Right lobe of liver (tissue), 6 donors: ENCODE measurements at places on chromosomes 2 and 18.

DNA sequence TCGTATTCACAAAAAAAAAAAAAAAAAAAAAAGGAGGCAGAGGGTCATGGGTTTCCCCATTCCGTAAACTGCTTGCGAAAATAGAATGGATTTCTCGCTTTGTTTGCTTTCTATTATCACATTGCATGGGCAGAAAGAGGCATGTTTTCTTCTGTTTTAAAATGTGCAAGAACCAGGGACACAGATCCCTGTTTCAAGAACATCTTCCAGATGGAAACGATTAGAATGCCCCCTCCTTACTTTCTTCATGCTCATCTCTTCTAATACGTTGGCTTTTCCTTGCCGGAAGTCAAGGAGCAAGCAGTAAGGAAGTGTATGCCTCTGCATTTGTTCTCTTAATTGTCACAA is 51.0 kb upstream of the ZNF516 start:
- H3K27ac ChIP-seq = no peak overlapping the region
- no peaks in the 10 kb centered on the region for H3K27me3 ChIP-seq
- H3K4me1 ChIP-seq = peaks cover 3% of the 10 kb centered on the region
- no peak for DNase-seq

GRCh38 chr2:205709319-205709718 is 27.0 kb downstream of the NRP2 start:
- DNase-seq = no peak
- H3K27ac ChIP-seq = no peak overlapping the region
- H3K4me3 ChIP-seq = no peak overlapping the region
- no peaks in the 10 kb centered on the region for H3K4me1 ChIP-seq
- H3K27me3 ChIP-seq = no peaks in the 10 kb centered on the region

DNA sequence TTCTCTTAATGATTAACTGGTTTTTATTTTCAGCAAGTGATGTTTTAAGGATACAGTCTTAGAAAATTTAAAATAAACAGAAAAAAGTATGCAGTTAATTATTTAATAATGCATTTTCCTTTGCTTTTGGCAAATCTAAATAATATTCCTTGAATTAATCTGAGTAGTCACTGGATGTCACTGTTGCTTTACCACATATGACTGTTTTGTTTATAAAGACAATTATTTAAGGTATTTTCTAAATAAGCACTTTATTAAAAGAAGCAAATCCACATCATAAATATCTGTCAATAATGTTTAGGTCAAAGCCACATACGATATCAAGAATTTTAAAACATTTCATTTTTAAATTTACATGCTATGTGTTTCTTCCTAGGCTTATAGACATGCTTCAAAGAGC is 40.6 kb upstream of the TFPI start:
- DNase-seq = no peak
- H3K36me3 ChIP-seq = no peaks in the 10 kb centered on the region
- H3K27me3 ChIP-seq = no peaks in the 10 kb centered on the region
- no peaks in the 10 kb centered on the region for H3K4me1 ChIP-seq

DNA sequence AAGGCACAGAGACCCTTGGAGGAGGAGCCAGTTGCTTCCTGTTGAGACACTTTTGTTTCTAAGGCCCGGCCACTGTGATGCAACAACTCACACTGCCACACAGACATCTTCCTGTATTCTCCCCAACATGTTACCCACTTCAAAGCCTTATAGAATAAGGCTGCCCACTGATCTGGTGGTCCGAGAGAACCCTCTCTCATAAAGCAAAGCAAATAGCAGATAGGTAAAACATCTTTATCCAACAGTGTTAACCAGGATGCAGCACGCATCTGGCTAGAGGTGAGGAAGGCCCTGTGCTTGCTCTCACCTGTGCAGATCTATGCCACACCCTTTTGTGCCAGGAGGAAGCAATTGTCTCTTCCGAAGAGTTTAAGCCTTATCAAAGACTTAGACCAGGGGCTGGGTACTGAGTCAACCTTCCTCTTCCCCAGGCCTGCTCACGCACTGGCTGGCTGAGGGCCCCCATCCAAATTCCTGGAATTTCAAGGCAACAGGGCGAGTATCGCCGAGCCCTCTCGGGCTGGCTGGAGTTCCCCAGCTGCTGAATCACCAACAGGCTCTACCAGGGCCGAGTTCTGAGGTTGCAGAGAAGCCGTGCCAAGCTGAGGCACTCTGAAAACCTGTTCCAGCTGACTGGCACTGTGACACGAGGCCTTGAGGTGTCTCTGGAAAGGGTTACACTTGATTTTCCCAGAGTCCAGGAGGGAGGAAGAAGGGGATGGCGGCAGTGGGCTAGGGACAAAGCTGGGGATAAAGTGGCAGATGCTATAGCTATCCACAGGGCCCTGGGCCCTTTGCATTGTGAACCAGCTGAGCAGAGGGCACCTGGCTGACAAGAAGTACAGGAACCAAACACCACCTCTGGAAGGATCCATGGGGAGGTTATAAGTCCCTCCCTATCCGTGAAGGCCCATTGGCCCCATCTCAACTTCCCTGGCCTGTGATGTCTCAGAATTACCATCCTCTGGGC is 29.3 kb downstream of the TGFA start:
- H3K36me3 ChIP-seq = no peaks in the 10 kb centered on the region
- no peaks in the 10 kb centered on the region for H3K4me1 ChIP-seq
- no peaks in the 10 kb centered on the region for H3K27me3 ChIP-seq
- H3K27ac ChIP-seq = peak overlapping the region; percentile 63
- H3K4me3 ChIP-seq = no peak overlapping the region

GRCh38 chr2:236117401-236117800 is 50.8 kb downstream of the GBX2 start:
- no peak overlapping the region for H3K27ac ChIP-seq
- no peaks in the 10 kb centered on the region for H3K4me1 ChIP-seq
- no peaks in the 10 kb centered on the region for H3K27me3 ChIP-seq
- no peaks in the 10 kb centered on the region for H3K36me3 ChIP-seq
- DNase-seq = no peak

- no peak for DNase-seq
- no peaks in the 10 kb centered on the region for H3K36me3 ChIP-seq
- no peak overlapping the region for H3K27ac ChIP-seq
- no peak overlapping the region for H3K4me3 ChIP-seq
Measured at GRCh38 chr2:205776720-205777119, 94.4 kb downstream of the NRP2 start.

DNA sequence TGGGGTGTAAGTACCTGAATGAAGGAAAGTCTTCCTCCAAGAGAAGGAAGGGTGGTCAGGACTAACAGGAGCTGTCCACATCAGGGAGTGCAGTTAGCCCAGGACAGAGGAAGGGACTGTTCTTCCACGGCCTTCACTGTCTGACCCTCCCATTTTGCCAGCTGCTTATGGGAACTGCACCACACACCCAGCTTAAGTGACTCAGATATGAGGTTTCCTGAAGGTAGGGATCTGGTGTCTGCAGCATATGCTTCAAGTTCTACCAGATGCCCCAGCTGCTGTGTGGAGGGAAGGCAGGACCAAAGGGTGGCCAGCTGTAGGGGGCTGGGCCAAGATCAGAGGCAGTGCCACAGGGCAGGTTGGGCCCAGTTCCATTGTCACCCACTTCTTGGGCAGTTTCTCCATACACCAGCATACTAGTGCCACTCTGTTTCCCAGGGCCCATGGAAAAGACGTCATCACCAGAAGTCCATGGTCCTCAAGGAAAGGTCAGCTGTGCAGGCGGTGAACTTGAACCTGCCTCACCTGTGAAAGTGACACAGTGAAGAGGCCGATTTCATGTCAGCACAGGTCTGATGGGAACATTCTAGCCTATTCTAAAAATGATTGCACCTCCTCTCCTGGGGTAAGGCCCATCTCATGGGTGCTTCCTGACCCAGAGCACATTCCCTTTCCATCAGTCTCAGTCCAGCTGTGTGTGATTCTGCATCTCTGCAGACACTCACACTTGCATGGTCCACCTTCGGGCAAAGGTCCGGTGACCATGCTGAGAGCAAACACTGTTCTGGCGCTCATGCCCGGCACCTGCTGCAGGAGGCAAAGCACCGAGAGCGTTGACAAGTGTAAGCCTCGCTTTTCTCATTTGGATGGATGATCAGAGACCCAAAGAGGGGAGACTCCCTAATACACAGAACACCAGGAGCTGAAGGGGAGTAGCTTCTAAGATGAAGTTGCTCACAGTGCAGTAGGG is 68.0 kb downstream of the ACAA2 start:
- no peak overlapping the region for H3K27ac ChIP-seq
- H3K4me3 ChIP-seq = no peak overlapping the region
- DNase-seq = no peak

DNA sequence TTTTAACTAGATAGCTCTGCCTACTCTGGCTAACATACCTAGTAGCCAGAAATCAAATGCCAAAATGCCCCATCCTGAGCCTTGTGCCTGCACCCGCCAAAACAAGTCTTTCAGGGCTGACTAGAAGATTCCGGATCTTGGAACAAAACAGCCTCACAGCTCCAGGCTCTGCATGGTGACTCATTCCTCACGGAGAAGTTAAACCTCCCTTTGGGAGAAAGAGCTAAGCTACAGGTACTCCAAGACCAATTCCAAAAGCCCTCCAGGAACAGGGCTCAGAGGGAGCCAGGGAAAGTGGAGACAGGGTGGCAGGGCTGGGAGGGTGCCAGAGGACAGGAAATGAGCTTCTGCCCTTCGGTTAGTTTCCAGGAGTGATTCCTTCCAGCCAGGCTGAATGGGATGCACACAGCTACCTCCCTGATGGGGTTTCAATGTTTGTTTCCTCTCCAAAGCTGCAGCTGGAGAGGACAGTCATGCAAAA is 295.6 kb downstream of the TNS1 start:
- no peaks in the 10 kb centered on the region for H3K4me1 ChIP-seq
- H3K36me3 ChIP-seq = no peaks in the 10 kb centered on the region
- H3K27ac ChIP-seq = no peak overlapping the region
- H3K27me3 ChIP-seq = no peaks in the 10 kb centered on the region
- no peak for DNase-seq

- H3K4me3 ChIP-seq = peak overlapping the region; percentile 91
- H3K4me1 ChIP-seq = no peaks in the 10 kb centered on the region
- peak overlapping the region; percentile 100 for H3K27ac ChIP-seq
- no peaks in the 10 kb centered on the region for H3K27me3 ChIP-seq
- no peak for DNase-seq
Measured at GRCh38 chr18:11906926-11907874, 917 bp downstream of the MPPE1 start.

GRCh38 chr18:26215247-26215970 is 10.8 kb upstream of the TAF4B start:
- H3K27me3 ChIP-seq = no peaks in the 10 kb centered on the region
- H3K4me3 ChIP-seq = no peak overlapping the region
- no peaks in the 10 kb centered on the region for H3K36me3 ChIP-seq

GRCh38 chr18:8732442-8733360 is 27.3 kb downstream of the MTCL1 start:
- no peaks in the 10 kb centered on the region for H3K4me1 ChIP-seq
- H3K4me3 ChIP-seq = no peak overlapping the region
- no peaks in the 10 kb centered on the region for H3K27me3 ChIP-seq

GRCh38 chr2:75523313-75524275 is 37.1 kb downstream of the EVA1A start:
- no peak overlapping the region for H3K4me3 ChIP-seq
- H3K27me3 ChIP-seq = no peaks in the 10 kb centered on the region
- no peaks in the 10 kb centered on the region for H3K36me3 ChIP-seq
- no peak for DNase-seq
- peak overlapping the region; percentile 59 for H3K27ac ChIP-seq
- H3K4me1 ChIP-seq = peaks cover 40% of the 10 kb centered on the region
